ENCODE measurements at places on chromosomes 3 and 15.

DNA sequence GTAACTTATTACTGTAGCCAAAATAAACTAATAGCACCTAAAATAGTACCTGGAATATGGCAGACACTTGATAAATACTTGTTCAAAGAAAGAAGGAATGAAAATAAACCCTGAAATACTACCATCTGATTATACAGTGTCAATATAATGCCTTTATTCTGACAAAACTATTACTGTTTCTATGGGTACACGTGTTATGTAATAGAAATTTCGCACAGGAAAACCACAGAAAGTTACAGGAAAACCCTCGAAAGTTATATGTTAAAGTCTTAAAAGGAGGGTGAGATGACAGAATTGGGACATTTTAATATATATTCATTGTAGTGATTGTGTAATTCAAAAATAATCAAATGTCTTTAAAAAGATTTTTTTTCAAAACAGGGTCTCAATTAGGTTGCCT is 28.8 kb downstream of the ETFA start:
- DNase-seq: no peak

DNA sequence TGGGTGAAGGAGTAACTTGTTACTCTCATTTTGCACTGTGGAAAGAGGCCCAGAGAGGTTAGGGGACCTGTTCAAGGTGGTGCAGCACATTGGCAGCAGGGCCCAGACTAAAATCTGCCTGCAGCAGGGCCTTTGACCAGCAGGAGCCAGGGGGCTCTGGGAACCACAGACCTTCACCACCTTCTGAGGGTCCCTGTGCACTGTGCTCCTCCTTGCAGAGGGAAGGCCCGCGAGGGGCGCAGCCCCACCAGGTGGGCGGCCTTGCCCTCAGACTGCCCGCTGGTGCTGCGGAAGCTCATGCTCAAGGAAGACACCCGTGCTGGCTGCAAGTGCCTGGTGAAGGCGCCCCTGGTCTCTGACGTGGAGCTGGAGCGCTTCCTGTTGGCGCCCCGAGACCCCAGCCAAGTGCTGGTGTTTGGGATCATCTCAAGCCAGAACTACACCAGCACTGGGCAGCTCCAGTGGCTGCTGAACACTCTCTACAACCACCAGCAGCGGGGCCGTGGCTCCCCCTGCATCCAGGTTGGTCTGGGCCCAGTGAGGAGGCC is 61.5 kb upstream of the FGD5 start:
- DNase-seq: no peak

DNA sequence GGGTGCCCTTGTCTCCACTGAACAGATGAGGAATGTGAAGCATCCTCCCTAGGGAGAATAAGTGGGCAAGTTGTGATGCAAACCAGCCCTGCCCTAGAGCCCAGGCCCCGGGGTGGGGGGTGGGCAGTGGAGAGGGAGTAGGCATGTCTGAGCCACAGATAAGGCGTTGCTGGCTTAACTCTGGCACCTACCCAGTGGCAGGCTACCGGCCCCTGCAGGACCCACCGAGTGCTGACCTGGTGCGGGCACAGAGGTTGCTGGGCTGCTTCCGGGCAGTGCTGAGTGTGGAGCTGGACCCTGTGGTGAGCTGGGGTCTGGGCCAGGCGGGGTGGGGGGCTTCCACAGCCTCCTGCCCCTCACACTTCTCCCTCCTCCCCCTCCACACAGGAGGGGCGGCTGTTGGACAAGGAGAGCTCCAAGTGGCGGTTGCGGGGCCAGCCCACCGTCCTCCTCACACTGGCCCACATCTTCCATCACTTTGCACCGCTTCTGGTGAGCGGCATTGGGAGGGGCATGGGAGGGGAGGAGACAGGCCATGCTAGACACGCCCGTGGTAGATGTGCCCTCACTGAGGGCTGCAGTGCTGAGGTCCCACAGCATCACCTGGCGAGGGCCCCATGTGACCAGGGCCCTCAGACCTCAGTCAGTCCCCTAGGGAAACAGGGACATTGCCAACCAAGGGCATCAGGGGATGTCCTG is 10.1 kb downstream of the RNF123 start:
- no peak for DNase-seq

- DNase-seq: no peak
These were observed 409.8 kb downstream of the GRM7 start for GRCh38 chr3:7270731-7271130.

GRCh38 chr3:142993958-142994442 is 7.4 kb upstream of the U2SURP start:
- DNase-seq: peak; percentile 25

DNA sequence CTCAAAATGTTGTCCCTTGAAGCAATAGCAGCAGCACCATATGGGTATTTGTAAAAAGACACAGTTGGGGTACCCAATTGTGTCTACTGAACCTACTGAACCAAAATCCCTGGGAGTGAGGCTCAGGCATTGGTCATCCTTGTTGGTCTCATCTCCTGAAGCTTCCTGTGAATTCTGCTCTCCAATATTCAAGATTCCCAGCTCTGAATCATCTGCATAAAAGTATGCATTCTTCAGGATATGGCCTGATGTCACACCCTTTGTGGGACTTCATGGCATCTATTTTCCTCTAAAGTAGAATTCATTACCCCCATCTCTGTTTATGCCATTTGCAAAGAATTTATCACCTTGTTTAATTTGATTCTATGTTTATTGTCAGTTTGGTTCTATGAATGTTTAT is 13.3 kb upstream of the PTX3 start:
- no peak for DNase-seq

- no peak for DNase-seq
These were observed 61.9 kb downstream of the REC114 start for GRCh38 chr15:73504885-73505284.

DNA sequence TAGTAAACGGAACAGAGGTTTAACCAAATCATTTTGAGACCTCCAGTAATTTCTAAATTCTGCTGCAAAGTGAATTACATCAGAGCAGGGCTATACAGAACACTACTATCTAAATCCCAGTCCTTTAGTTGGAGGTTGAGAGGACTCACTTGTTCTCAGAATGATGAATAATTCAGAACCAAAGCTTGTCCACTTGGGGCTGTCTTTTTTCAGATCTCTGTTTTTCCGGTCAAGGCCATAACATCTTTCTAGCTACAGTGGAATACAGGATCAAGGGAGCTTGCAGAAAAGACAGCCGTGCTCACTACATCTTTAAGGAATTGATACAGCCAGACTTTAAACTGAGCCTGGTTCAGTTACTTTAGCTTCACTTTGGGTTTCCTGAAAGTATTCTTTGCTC is 194.5 kb downstream of the EFHB start:
- DNase-seq: no peak

GRCh38 chr3:197746801-197747237 is 2.9 kb upstream of the FYTTD1 start:
- DNase-seq: no peak

- DNase-seq: no peak
These were observed 435.8 kb downstream of the SHQ1 start for GRCh38 chr3:72412340-72412956.

GRCh38 chr3:147267434-147267833 is 138.9 kb downstream of the ZIC4 start:
- DNase-seq: no peak

GRCh38 chr3:71924721-71925120 is 139.8 kb upstream of the PROK2 start:
- DNase-seq: no peak

GRCh38 chr15:59349680-59350420 is 22.8 kb downstream of the MYO1E start:
- DNase-seq: no peak

All from stimulated activated CD8-positive, alpha-beta memory T cell treated with anti-CD3 and anti-CD28 coated beads, Interleukin-4, amount 100 ng/mL, for 4 hours (primary cell).